Posterior cingulate gyrus (tissue), 11 donors: ENCODE measurements at places on chromosomes 6 and 20.

- no peak for DNase-seq
These were observed 798.9 kb downstream of the EYS start for GRCh38 chr6:64908104-64908503.

DNA sequence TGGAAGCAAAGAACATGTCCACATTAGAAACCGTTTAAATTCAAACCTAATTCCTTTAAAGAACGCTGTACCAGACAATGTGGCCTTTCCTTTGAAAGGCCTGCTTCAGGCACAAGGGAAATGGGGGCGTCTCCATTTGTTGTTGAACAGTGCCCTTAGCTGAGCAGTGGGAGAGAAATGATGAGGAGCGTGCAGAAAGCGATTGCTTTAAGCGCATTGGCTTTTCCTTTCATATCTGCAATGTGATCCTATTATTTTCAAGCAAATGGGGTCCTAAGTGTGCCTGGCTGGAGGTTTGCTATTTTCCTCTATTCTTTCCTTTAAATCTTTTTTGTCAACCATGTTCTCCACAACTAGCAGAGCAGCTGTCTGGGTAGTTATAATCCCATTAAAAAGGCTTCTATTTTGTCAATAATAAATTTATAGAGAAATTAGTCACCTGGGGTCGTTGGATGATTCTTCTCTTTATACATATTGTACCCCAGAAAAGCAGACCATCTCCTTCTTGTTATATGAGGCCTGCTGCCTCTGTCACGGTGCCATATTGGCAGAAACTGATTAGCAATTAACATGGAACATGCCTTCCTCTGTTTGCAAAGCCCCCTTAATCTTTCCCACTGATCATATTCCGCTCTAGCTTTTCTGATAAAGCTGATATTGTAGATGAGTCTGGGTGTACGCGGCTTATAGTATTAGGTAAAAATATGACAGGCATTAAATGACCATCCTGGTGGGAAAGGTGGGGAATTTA is 151.1 kb upstream of the JAG1 start:
- no peak for DNase-seq

GRCh38 chr6:30889921-30890645 is 5.8 kb downstream of the DDR1 start:
- peak; percentile 90 for DNase-seq

DNA sequence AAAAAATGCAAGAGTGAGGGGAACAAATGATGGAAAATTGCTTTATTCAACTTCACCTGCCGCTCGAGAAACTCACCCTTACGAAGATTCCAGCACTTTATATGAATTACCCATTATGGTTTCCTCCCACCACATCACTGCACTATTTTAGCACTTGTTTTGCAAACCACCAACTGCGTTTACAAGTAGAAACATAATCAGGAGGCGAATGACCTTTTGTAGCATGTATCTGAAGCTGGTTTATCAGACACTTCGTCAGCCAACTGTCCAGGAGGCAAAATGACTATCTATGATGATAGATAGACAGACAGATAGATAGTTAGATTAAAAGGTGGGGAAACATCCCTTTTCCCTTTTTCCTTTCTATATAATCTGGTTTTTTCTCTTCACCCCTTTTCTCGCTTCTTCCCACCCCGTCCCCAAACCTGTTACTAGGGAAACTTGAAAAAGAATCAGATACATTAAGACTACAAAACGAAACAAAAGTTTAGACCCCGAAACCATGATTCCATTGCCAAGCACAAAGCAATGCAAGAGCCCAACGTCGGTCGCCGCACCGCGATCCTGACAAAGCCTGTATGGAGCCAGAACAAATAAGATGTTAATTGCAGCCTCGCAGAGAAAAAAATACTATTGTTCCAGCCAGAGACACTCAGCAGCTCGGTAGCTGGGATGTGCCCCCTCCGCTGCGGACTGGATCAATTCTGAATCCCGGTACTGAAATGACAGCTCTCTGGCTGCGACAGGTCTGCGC is 933 bp upstream of the ADGRB3 start:
- DNase-seq = no peak

GRCh38 chr6:132715204-132715603 is 1.3 kb upstream of the VNN1 start:
- peak; percentile 59 for DNase-seq

DNA sequence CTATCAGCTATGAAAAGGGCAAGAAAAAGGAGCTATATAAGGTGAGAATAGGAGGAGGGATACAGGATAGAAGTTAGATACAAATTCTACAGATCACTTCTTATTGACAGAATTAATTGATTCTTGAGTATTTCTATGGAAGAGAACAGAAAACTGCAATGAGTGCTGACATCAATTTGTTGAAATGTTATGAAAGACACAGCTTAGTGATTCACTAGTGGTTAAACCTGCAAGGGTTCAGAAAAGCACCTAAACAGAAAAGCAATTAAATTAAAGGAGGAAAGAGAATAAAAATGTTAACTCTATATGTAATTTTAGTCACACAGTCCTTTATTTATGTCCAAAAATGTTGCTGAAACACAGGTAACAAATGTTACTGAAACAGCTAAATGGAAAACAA is 254.4 kb upstream of the RUNX2 start:
- DNase-seq = no peak

GRCh38 chr6:45423824-45424450 is 46.2 kb upstream of the SUPT3H start:
- DNase-seq = no peak

DNA sequence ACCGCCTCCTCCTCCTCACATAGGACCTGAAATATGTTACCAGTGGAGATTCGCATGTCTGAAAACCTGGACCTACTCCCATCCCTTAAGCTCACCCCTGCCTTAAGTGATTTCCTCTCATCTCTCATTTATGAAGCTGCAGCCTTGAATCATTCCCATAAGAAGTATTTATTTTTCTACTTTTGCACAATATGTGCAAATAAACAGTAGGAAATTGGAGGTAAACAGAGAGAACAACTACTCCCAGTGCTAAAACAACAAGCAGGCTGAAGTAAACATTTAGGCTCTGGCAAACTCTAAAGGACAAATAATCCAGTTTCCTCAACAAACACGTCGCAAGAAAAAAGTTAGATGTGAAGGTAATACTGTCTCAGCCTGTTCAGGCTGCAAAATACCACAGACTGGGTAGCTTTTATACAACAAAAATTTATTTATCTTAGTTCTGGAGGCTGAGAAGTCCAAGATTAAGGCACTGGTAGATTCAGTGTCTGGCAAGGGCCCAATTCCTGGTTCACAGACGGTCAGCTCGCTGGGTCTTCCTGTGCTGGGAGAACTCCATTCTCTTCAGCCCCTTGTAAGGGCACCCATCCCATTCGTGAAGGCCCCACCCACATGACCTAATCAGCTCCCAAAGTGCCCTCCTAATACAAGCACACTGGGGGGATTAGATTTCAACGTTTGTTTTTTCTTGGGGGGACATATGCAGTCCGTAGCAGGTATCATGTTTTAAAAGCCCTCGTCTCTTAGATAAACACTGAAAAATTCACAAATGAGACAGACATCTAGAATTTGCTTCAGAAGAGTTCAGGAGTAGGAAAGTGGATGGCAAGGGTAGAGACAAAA is 15.6 kb downstream of the SPATA2 start:
- peak; percentile 20 for DNase-seq

DNA sequence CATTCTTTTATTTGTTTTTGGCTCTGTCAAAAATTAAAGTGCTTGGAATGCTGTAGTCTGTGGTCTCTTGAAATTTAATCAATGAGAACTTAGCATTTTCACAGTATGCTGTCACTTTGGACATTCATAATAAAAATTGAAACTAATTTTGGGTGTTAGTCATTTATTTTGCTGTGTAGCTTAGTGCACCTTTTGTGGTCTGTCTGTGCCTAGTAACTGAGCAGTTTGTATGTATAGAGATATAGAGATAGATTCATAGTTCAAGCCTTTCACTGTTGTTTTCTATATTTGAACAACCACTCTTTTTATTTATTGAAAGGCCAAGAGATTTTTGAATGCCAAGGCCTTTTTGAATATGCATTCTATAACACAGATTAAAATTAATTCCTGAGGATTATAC is 86.4 kb upstream of the TIAM2 start:
- no peak for DNase-seq

- DNase-seq = peak; percentile 76
These were observed 690 bp downstream of the GDAP1L1 start for GRCh38 chr20:44247586-44248409.

GRCh38 chr6:116996842-116997241 is 119.8 kb downstream of the RFX6 start:
- no peak for DNase-seq

GRCh38 chr6:391559-392440 is at the start of gene IRF4:
Gene IRF4 (plus strand): TSS chr6:391752. CDS start chr6:393153, 1,401 bp downstream.
- no peak for DNase-seq

DNA sequence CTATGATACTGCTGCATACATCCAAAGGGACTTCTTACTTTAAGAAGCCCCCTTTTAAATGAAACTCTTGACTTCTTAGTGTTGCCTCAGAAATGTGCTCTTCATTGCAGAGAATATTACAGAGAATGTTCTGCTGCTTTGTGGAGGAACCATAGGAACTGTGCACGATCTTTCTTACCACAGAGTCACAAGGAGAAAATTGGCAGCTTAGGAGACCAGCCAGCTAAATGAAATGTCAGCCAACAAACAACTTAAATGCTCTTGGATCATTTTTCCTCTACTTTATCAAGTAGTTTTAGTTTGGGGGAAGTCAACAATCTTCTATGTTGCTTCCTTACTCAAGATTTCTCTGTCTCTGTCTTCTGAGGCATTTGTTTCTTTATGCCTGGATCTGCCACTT is 125.9 kb upstream of the MLIP start:
- DNase-seq = no peak

- no peak for DNase-seq
These were observed 209.8 kb upstream of the FOXA2 start for GRCh38 chr20:22794200-22794599.

DNA sequence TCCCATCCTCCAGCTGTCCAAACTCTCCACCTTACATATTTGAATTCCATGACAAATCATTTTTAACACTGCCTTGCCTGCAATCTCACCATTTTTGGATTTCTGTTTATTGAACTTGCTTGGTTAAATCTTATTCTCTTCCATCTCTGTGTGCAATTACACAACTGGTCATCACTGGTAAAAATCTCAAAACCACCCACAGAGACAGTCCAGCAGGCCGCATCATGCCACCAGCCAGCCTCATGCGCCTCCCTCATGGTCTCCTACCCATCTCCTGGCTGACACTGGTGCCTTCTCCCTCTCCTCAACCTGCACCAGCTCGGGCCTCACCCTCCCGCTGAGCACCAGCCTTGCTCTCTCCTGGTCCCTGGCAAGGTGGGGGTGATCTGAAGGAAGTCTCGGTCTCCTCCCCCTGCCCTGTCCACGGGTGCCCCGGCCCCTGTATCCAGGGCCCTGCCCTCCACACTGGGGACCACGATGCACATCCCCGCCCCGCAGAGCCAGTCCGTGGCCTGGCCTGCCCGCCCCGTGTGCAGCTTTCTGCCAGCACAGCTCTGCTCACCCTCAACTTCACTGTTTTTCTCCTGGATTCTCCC is 92.0 kb downstream of the THBS2 start:
- DNase-seq = no peak

DNA sequence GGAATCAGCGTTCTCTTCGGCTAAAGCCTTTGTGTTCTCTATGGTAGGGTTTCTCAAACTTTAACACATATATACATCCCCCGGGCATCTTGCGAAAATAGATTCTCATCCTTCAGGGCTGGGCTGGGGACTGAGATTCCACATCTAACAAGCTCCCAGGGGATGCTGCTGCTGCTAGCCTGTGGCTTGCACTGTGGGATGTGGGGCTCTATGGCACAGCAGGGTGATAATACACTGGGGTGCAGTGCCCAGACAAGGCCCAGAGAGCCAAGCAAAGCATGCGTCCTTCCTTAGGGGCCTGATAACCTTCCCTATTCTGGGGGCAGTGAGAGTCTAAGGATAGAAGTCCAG is 102.0 kb downstream of the LAMP5 start:
- no peak for DNase-seq

GRCh38 chr6:145963216-145964068 is 716 bp downstream of the SHPRH start:
- DNase-seq = no peak

DNA sequence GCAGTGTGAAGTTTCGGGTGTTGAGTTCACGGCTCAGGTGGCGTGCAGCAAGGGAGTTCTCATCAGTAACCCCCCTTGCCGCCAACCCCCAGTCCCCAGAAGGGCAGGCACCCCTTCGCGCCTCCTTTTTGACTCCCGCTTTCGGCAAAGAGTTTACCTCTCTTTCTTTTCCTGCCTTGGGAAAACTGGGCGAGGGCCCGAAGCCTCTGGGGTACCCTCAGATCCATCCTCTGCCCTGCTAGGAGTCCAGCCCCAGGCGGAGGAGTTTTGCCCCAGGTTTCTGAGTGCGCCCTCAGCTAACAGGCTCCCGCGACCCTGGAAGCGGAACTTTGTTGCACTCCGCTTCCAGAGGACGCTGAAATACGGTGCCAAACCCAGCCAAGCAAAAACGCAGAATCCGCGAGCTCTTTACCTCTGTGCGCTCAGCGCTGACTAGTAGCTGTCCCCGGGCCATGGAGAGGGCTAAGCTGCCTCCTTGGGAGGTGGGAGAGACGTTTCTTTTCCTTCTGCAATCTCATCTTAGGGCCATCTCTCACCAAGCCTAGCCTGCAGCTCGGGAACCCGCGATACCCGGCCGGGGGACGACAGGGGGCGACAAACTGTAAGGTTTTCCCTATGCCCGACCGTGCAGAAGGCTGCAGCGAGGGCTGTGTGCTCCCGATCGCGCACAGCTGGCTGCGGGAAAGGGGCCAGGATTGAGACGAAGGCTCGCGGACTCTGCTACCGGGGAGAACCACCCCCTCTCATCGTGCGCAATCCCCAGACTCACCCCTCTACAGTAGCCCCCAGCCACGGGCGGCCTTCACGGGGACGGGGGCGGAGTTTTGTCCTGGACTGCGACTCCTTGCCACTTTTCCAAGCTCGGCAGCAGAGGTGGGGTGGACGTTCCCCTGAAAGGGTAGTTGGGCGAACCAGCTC is 2.7 kb upstream of the PAX1 start:
- DNase-seq = no peak

DNA sequence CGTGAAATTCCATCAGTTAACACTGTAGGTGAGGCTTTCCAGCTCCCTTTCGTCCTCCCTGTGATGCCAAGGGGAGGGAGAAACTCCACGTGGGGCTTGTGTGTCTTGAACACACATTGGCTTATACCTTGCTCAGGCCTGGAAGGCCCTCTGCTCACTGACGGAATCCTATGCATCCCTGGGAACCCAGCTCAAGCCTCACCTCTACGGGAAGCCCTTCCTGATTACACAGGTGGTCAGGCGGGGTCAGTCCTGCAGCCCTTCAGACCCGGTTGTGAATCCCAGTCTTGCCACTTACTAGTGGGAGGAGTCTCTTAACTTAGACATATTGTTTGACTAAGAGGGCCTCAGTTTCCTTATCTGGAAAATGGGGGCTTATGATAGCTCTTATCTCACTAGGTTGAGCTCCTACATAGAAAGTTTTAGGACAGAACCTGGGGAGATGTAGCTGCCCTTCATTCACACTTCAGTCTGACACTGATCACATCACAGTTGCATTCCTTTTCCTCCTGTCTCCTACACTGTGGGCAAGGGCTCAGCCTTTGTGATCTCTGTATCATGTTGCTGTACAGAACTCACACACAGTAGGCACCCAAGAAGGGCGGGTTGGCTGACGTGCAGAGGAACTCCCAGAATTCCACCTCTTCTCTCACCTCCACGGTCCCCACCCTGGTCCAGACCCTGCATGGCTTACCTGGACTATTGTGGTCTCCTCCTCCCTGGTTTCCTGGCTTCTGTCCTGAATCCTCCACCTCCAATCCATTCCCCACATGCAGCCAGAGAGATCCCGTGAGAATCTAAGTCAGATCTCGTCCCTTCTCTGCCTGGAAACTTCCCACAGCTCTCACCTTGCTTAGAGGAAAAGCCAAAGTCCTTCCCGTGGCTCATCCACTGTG is 129.6 kb downstream of the CEBPB start:
- DNase-seq = peak; percentile 7
